ENCODE measurements at places on chromosomes 13 and 19.
A peak's percentile ranks its signal among the peaks of the same experiment; 100 is the strongest.

DNA sequence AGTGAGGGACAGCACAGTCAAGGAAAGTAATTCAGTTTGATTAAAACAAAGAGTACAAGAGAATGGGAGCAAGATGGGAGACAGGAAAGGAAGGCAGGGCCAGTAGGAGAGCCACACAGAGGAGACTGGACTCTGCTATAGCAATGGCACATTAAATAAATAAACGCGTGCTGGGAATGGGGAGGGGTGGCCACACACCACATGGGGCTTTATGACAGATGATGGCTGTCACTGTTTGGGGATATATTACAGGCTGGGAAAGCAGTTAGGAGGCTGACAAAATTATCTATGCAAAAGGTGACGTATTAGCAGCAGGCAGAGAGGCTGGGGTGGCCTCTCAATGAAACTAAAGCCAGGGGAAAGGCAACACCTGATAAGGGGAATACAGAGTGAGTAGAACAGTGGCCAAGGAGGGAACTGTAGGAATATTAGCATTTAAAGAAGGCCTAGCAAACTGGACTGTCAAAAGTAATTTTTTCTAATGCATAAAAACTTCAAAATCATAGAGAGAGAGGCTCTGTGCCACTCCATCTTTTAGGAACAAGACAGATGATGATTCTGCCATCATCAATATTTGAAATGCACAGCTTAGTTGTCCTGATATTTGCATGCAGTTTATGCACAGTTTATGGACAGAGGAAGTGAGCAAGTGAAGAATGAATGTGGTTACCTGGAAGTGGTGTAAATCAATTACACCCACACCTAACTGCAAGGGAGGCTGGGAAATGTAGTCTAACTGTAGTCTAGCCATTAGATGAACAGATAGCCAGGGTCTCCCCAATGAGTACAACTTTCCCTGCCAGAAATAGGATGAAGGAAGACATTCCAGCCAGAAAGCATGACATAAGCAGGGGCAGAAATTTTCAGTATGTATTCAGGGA is 346.5 kb downstream of the FOXO1 start:
- H3K4me1 ChIP-seq, result peaks cover 8% of the 10 kb centered on the region
- DNase-seq, result no peak
- no peaks in the 10 kb centered on the region for H3K27me3 ChIP-seq
- H3K4me3 ChIP-seq, result no peak overlapping the region
- no peaks in the 10 kb centered on the region for H3K36me3 ChIP-seq

DNA sequence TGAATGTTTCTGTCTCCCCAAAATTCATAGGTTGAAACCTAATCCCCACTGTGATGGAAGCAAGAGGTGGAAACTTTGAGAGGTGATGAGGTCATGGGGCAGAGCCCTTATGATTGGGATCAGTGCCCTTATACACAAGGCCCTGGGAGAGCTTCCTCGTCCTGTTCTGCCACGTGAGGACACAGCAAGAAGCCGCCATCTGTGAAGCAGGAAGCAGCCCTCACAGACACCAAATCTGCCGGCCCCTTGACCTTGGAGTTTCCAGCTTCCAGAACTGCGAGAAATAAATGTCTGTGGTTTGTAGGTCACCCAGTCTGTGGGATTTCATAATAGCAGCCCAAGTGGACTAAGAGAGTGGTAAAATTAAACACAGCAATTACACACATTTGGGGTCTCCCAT is 737.4 kb downstream of the UQCRFS1 start:
- DNase-seq, result no peak
- H3K27ac ChIP-seq, result no peak overlapping the region
- H3K27me3 ChIP-seq, result no peaks in the 10 kb centered on the region
- no peaks in the 10 kb centered on the region for H3K4me1 ChIP-seq
- no peak overlapping the region for H3K4me3 ChIP-seq
- H3K36me3 ChIP-seq, result no peaks in the 10 kb centered on the region

GRCh38 chr13:52827839-52828238 is 20.6 kb downstream of the PCDH8 start:
- H3K27ac ChIP-seq, result no peak overlapping the region
- DNase-seq, result no peak
- no peaks in the 10 kb centered on the region for H3K36me3 ChIP-seq

- no peaks in the 10 kb centered on the region for H3K27me3 ChIP-seq
- H3K4me1 ChIP-seq, result no peaks in the 10 kb centered on the region
- H3K36me3 ChIP-seq, result no peaks in the 10 kb centered on the region
- no peak for DNase-seq
- H3K27ac ChIP-seq, result no peak overlapping the region
Measured at GRCh38 chr13:91312324-91312723, 35.2 kb upstream of the MIR17HG start.

GRCh38 chr19:34336781-34337271 is 28.2 kb upstream of the GPI start:
- H3K27ac ChIP-seq, result no peak overlapping the region
- no peak overlapping the region for H3K4me3 ChIP-seq
- H3K4me1 ChIP-seq, result no peaks in the 10 kb centered on the region
- H3K36me3 ChIP-seq, result peaks cover 6% of the 10 kb centered on the region
- DNase-seq, result no peak
- no peaks in the 10 kb centered on the region for H3K27me3 ChIP-seq

DNA sequence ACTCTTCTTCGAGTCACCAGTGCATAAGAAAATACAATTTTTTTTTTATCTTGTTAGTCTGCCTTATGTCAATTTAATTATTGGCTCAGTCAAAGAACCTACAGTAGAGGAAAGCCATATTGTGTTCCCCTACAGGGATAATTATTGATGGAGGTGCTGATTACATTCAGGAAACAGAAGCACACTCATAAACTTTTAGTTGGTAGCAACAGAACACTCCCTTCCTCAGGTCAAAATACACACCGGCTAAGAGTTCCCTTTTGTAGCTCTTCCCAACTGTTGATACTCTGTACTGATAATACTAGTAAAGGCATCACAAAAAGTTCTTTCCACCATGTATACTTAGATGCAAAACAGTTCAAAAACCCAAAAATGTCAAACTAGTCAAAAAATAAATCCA is 18.4 kb downstream of the FOXO1 start:
- H3K27ac ChIP-seq, result no peak overlapping the region
- H3K36me3 ChIP-seq, result no peaks in the 10 kb centered on the region
- H3K4me1 ChIP-seq, result peaks cover 5% of the 10 kb centered on the region
- H3K27me3 ChIP-seq, result no peaks in the 10 kb centered on the region

GRCh38 chr13:107005577-107005976 is 437.6 kb upstream of the ARGLU1 start:
- H3K4me3 ChIP-seq, result no peak overlapping the region
- H3K27me3 ChIP-seq, result no peaks in the 10 kb centered on the region
- no peaks in the 10 kb centered on the region for H3K4me1 ChIP-seq
- no peaks in the 10 kb centered on the region for H3K36me3 ChIP-seq
- H3K27ac ChIP-seq, result no peak overlapping the region
- DNase-seq, result no peak

DNA sequence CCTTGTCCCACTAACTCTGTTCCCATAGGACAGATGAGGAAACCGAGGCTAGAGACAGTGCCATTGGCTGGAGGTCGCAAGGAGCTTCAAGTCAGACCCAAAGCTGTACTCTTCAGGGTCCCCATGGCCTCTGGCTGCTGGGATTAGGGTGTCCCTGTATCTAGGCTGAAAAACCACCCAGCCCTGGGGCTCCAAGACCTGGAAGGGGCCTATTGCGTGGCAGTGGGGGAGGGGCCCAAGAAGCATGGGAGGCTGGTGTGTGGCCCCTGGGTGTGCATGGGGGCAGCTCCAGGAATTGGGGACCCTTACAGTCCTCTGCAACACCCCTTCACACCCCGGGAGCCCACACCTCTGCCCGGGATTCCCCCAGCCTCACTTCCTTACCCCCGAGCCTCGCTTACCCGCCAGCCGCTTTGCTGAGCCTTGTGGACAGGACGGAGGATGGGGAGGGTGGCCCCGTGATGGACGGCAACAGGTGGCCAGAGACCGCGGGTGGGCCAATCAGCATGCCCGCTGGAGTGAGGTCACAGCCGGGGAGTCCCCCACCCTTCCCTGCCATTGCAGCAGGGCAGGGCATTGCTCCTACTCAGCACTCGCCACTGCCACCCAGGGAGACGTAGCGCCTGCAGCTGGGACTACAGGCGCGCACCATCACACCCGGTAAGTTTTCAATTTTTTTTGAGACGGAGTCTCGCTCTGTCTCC is at the start of gene JSRP1:
Gene JSRP1 (minus strand): TSS at position 436 of the 704 bp plus-strand sequence. CDS start 1,103 bp downstream, outside the sequence.
- H3K4me1 ChIP-seq, result peaks cover 20% of the 10 kb centered on the region
- no peaks in the 10 kb centered on the region for H3K36me3 ChIP-seq
- H3K4me3 ChIP-seq, result no peak within 1 kb of the TSS
- peaks cover 17% of the 10 kb centered on the region for H3K27me3 ChIP-seq

- H3K27ac ChIP-seq, result no peak overlapping the region
- no peak for DNase-seq
- no peaks in the 10 kb centered on the region for H3K4me1 ChIP-seq
- no peaks in the 10 kb centered on the region for H3K36me3 ChIP-seq
Measured at GRCh38 chr19:6668691-6669090, 1.3 kb downstream of the TNFSF14 start.

- no peak overlapping the region for H3K4me3 ChIP-seq
- H3K36me3 ChIP-seq, result no peaks in the 10 kb centered on the region
- no peak overlapping the region for H3K27ac ChIP-seq
- H3K27me3 ChIP-seq, result no peaks in the 10 kb centered on the region
Measured at GRCh38 chr13:45718992-45719391, 16.9 kb downstream of the CBY2 start.

DNA sequence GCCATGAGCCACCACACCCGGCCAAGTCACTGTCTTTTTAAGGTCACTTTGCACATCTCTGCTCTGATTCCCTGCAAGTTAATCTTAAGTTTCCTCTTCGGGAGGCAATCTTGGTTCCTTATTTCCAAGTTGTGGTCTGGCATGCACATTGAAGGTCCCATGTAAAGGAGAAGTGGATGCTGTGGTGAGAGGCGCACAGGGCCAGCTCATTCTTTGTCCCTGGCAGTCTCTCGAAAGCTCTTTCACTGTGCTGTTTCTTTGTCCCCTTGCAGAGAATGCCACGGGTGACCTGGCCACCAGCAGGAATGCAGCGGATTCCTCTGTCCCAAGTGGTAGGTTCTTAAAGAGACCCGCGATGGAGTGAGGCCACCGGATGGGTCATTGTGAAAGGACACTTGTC is 16.4 kb upstream of the C19orf33 start:
- H3K36me3 ChIP-seq, result peaks cover 82% of the 10 kb centered on the region
- H3K27ac ChIP-seq, result no peak overlapping the region
- no peak for DNase-seq
- H3K27me3 ChIP-seq, result no peaks in the 10 kb centered on the region

DNA sequence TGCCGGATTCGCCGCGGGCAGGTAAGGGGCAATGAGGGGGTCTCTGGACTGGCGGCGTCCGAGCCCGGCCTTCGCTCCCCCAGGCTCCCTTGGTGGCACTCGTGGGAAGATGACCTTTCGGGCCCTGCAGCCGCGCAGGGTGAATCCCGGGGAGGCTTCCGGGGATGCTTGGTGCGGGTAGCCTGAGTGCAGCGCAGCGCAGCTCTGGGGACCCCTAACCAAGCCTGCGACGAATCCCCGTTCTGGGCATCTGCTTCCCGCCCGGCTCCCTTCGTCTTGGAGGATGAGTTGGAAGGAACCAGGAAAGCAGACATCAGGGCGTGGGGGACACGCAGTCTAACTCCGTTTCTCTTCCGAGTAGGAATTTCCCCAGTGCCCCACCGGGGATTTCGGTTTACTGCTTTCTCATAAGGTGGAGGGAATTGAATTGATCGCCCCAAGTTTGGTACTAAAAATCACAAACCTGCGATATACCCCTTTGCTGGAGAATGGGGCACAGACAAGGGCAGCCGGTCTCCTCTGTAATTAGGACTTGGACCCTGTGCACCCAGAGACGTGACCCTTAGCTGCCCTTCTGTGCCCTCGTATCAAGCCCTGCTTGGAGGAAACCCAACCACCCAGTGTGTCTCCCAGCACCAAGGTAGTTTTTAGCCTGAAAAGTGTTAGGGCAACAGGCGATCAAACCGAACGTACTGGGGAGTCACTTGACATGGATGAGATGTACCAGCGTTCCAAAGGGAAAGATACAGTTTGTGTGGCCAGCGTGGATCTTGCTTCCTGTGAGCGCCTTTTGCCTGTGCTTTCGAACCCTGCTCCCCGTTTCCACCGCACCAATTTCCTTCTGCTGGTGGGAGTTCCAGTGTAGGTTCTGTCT is 1.0 kb downstream of the GPC5 start:
- H3K27me3 ChIP-seq, result peaks cover 74% of the 10 kb centered on the region
- H3K4me3 ChIP-seq, result peak overlapping the region; percentile 29
- no peaks in the 10 kb centered on the region for H3K36me3 ChIP-seq
- no peak overlapping the region for H3K27ac ChIP-seq

DNA sequence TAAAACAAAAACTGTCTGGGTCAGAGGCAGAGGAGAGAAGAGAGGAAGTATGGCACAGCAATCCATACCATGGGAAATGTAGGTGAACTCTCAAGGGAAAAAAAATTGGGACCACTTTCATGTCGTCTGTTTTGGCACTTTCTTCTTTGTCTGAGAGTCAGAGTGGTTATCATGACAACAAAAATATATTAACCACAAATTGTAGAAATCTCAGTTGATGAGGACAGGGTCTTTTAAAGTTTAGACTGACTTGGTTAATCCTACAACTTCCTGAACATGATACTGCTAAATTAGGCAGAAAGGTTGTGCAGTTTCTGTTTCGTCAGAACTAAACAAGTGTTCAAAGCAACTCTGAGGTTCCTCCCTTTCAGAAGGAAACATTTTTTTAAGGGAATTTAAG is 15.2 kb downstream of the KLF5 start:
- DNase-seq, result no peak
- H3K4me3 ChIP-seq, result no peak overlapping the region
- peaks cover 67% of the 10 kb centered on the region for H3K36me3 ChIP-seq
- peaks cover 73% of the 10 kb centered on the region for H3K4me1 ChIP-seq
- H3K27ac ChIP-seq, result no peak overlapping the region

- DNase-seq, result no peak
- no peaks in the 10 kb centered on the region for H3K27me3 ChIP-seq
- H3K36me3 ChIP-seq, result peaks cover 4% of the 10 kb centered on the region
- H3K27ac ChIP-seq, result peak overlapping the region; percentile 63
Measured at GRCh38 chr19:51009061-51009891, 7.9 kb upstream of the KLK8 start.

- DNase-seq, result no peak
- no peak overlapping the region for H3K4me3 ChIP-seq
- no peaks in the 10 kb centered on the region for H3K4me1 ChIP-seq
- H3K27me3 ChIP-seq, result no peaks in the 10 kb centered on the region
- H3K27ac ChIP-seq, result no peak overlapping the region
Measured at GRCh38 chr19:16027528-16027927, 48.8 kb upstream of the TPM4 start.

DNA sequence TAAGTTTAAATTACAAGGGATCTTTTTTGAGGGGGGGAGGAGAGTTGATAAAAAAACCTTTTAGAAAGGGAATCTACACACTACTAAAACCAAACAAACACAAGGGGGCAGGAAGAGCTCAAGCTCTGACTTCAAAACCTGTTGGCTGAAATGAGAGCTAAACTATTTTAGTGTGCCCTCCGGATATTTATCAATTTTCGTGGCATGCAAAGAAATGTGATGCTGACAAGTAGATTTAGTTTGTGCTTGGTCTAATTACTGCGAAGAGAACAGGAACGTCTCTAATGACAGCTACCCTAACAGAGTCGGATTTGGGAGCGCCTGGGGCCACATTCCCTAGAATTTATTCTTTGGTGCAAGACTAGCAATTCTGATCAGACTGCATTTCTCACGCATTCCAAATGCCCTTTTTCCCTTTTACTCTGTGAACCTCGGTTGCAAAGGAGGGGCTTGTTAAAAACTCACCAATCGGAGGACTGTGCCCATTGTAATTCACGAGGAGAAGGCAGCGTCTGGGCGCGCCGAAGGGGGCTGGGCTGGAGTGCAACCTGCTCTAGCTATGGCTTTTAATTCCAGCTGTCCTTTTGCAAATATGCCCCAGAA is 802 bp upstream of the FREM2 start:
- H3K27me3 ChIP-seq, result peaks cover 63% of the 10 kb centered on the region
- no peak for DNase-seq
- no peak overlapping the region for H3K27ac ChIP-seq

- no peak overlapping the region for H3K27ac ChIP-seq
- H3K36me3 ChIP-seq, result peaks cover 76% of the 10 kb centered on the region
- no peak overlapping the region for H3K4me3 ChIP-seq
- no peak for DNase-seq
- no peaks in the 10 kb centered on the region for H3K27me3 ChIP-seq
Measured at GRCh38 chr19:6415591-6416190, 8.9 kb downstream of the KHSRP start.

Data from esophagus squamous epithelium (tissue), 5 donors.